ENCODE measurements at places on chromosomes 4 and X. TPM values are rescaled to one million over a fixed set of nuclear protein-coding genes. Genes with fewer than 3 reads are reported as not detected.

DNA sequence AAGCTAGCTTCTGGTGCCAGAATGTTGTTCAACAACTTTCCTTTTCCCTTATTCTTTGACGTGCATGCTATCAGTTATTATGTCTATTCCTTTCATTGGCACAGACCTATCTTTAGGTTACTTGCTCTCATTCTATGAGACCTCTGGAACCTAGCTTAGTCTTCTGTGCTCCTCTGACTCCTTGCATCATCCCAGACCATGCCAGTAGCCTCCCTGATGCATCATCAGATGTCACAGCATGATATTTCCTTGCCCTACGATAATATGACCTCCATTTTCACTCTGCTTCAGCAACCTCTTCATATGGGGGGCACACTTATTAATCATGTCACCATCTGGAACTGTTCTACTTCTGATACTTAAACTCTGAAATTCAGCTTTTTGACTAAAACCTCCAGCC, 37.2 kb downstream of the CLCN5 start:
- no peak for DNase-seq

- DNase-seq: peak; percentile 70
Observed at GRCh38 chr4:8688041-8688907, 95.7 kb downstream of the CPZ start.

The CUL4B gene
- polyA plus RNA-seq: 153 TPM

- no peak for DNase-seq
Observed at GRCh38 chr4:65344278-65344825, 325.9 kb downstream of the EPHA5 start.

- peak; percentile 4 for DNase-seq
Observed at GRCh38 chr4:78846258-78846657, 70.1 kb downstream of the BMP2K start.

The S100G gene
- not detected for polyA plus RNA-seq

GRCh38 chr4:123546573-123547060, 150.0 kb downstream of the SPRY1 start:
- DNase-seq: no peak

The NR0B1 gene
- not detected for polyA plus RNA-seq

GRCh38 chr4:173490256-173490655, 39.8 kb downstream of the HAND2 start:
- DNase-seq: peak; percentile 13

- DNase-seq: no peak
Observed at GRCh38 chr4:9937078-9937477, 84.2 kb downstream of the SLC2A9 start.

- DNase-seq: peak; percentile 71
Observed at GRCh38 chrX:154096140-154097002, 1.1 kb downstream of the MECP2 start.

All from GM23248 (cell line).